MCF 10A (cell line): ENCODE measurements at places on chromosomes 5 and 9. TPM values are rescaled to one million over a fixed set of nuclear protein-coding genes. Genes with fewer than 3 reads are reported as not detected.

- peaks cover 54% of the 10 kb centered on the region for H3K27me3 ChIP-seq
- no peak overlapping the region for H3K4me3 ChIP-seq
- H3K36me3 ChIP-seq = no peaks in the 10 kb centered on the region
- H3K4me1 ChIP-seq = no peaks in the 10 kb centered on the region
- H3K27ac ChIP-seq = no peak overlapping the region
- DNase-seq = no peak
Measured at GRCh38 chr5:176736301-176736930, 73.9 kb upstream of the UNC5A start.

GRCh38 chr5:112604732-112605630 is 132.7 kb upstream of the APC start:
- DNase-seq = no peak
- no peaks in the 10 kb centered on the region for H3K4me1 ChIP-seq
- H3K36me3 ChIP-seq = no peaks in the 10 kb centered on the region
- H3K4me3 ChIP-seq = no peak overlapping the region

DNA sequence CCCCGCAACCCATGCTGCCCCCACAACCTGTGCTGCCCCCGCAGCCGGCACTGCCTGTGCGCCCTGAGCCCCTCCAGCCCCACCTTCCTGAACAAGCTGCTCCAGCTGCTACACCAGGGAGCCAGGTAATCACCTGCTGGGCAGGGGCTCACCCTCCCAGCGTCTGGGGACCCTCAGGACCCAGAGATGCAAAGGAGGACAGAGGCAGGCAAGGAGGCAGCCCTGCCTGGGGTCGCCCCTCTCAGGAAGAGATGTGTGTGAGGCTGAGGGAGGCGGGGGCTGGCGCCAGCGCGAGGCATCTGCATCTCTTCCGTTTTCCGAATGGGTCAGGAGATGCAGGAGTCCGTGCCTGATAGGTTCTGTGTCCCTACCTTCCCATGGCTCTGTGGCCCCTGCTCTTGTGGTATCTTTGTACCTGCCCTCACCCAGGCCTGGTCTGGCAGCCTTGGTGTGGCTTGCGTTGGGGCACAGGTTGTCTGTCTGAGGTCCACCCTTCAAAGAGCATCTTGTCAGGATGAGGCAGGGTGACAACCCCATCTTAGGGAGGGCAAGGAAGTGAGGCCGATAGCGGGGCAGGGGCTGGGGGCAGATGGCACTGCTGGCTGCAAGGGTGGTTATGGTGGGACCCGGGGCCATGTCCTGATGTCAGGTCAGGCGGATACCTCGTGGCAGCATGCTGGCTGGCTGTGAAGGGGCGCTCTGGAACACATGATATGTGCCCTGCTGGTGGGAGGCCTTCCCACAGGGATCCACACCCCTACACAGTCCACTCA is 75.7 kb downstream of the WNK2 start:
- no peaks in the 10 kb centered on the region for H3K4me1 ChIP-seq
- DNase-seq = no peak
- H3K4me3 ChIP-seq = no peak overlapping the region
- no peaks in the 10 kb centered on the region for H3K27me3 ChIP-seq

DNA sequence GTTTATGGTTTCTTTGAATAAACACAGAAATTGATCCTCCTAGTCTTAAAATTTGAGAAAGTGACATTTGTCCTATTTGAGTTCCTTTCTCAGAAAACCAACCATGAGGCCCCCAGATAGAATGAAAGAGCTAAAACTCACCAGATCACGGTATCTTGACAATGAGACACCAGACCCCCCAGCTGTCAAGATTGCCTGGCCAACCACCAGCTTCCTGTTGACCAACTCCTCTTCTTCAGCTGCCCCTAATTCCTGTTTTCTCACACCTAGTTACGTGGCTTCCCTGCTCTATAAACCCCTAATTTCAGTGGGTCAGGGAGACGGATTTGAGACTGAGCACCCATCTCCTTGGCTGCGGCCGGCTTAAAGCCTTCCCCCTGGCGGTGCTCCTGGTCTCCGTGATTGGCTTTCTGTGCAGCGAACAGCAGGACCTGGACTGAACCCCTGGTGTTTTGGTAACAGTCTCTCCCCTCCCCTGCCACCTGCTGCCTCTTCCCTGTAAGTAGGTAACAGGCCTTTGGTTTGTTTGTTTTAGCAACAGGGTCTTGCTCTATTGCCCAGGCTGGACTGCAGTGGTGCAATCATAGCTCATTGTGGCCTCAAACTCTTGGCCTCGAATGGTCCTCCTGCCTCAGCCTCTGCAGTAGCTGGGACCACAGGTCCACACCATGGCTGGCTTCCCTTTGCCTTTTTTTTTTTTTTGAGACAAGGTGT is 4.8 kb upstream of the ENTPD2 start:
- H3K4me3 ChIP-seq = no peak overlapping the region
- no peaks in the 10 kb centered on the region for H3K27me3 ChIP-seq
- no peak overlapping the region for H3K27ac ChIP-seq

- H3K4me3 ChIP-seq = no peak overlapping the region
- H3K27ac ChIP-seq = no peak overlapping the region
- DNase-seq = no peak
- H3K36me3 ChIP-seq = no peaks in the 10 kb centered on the region
- H3K4me1 ChIP-seq = no peaks in the 10 kb centered on the region
Measured at GRCh38 chr9:82893549-82893948, 169.4 kb downstream of the RASEF start.

- H3K27ac ChIP-seq = peak overlapping the region; percentile 97
- no peaks in the 10 kb centered on the region for H3K27me3 ChIP-seq
- peaks cover 30% of the 10 kb centered on the region for H3K4me1 ChIP-seq
- peaks cover 18% of the 10 kb centered on the region for H3K36me3 ChIP-seq
- peak; percentile 33 for DNase-seq
Measured at GRCh38 chr5:115842952-115843351, 1.2 kb downstream of the AP3S1 start.

GRCh38 chr5:62680121-62680520 is 101.5 kb downstream of the LRRC70 start:
- no peak overlapping the region for H3K4me3 ChIP-seq
- DNase-seq = no peak
- no peak overlapping the region for H3K27ac ChIP-seq
- no peaks in the 10 kb centered on the region for H3K4me1 ChIP-seq
- no peaks in the 10 kb centered on the region for H3K27me3 ChIP-seq

GABRA6 gene
- total RNA-seq = not detected in 2 replicates

MAMDC2 gene
- total RNA-seq = not detected in 2 replicates

MARVELD2 gene
- 19.4 and 21.8 TPM in 2 replicates for total RNA-seq

SPATA31E1 gene
- not detected in 2 replicates for total RNA-seq

PRSS3 gene
- 0.74 and 1.4 TPM in 2 replicates for total RNA-seq
